Large intestine (tissue), 12 donors: ENCODE measurements at places on chromosomes 7 and 10. TPM values are rescaled to one million over a fixed set of nuclear protein-coding genes. Genes with fewer than 3 reads are reported as not detected.

TFR2 gene
- 2.7 TPM for polyA plus RNA-seq

BTAF1 gene
- 50.9 TPM for polyA plus RNA-seq

CALML5 gene
- not detected for polyA plus RNA-seq

BAIAP2L1 gene
- polyA plus RNA-seq, result 30.3 TPM

DNA sequence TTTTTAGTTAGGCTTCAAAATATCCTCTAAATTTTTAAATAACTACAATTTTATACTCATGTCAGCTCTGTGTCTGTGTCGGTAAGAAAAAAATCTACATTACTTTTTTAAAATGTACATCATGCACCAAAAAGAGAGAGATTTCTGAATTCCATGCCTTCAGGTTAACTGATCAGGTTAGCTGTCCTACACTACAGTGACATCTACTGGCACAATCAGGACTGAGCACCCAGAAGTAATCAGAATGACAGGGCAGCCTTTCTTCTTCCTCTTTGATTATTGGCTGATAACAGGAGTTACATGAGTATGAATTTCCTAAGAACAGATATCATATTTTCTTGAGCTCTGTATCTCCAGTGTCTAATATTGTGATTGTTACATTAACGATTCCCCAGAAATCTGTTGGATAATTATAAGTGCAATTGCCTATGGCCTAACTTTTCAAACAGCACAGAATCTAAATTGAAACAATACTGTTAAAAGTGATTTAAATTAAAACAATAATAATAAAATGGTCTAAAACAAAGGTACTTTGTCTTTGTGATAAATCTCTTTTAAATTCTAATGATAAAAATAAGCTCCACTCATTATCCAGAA, 41.8 kb upstream of the HYCC1 start:
- DNase-seq, result peak; percentile 33

- no peak for DNase-seq
These were observed 61.2 kb downstream of the KLF6 start for GRCh38 chr10:3723766-3724165.

- no peak for DNase-seq
These were observed 239.7 kb upstream of the KLF6 start for GRCh38 chr10:4024516-4025245.

- DNase-seq, result peak; percentile 33
These were observed 392.1 kb upstream of the PODXL start for GRCh38 chr7:131948434-131949053.

DNA sequence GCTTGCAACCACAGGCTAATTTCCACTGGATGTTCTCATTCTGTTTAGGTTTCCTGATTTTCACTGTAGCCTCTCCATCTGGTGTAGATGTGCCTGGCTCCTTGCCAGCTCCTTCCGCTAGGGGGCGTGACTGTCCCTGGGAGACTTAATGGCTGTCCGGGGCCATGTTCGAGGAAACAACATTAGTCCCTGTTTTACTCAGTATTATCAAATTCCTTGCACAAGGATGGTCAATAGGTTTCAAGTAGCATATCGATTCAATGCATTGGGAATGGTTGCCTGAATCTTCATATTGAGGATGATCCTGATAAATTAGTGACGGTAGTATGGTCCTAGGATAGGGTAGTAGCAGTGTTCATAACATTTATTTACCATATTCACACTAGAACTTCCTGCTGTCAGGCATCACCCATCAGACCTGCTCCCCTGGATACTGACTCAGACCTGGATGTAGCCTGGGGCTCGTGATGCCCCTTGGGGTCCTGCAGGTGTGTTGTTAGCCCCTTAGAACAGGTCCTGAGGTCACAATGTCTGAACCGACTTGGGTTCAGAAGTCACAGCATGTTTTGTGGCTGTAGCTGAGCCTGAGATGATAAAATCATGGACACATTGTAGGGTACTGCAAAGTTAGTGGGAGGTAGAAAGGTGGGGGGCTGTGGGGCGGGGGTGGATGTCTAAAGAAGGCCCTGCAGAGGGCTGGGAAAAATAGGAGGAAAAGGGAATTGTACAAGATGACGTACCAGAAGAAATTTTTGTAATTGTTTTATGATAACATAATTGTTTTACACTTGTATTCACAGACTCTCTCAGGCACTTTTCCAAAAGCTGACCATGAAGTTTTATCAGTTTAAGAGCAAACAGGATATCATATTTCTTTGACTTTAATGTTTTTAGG, 8.9 kb upstream of the EXOC6 start:
- DNase-seq, result no peak

DNA sequence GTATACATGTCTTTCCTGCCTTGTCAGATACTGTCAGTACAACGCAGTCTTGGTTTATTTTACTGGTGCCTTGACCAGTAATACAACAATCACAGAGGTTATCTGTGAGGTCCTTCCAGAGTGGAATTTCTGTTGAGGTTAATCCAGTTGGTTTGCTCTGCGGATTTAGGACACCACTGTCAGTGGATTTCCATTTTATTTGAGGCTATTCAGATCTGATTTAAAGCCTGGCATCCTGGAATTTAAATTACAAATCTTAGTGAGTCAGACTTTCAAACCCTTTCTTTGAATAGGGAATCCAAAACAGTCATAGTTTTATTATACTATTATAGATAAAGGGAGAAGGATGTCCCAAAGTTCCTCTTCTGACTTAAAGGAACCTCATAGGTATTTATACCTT, 40.5 kb downstream of the ANLN start:
- no peak for DNase-seq

- peak; percentile 55 for DNase-seq
These were observed 51.9 kb downstream of the DENND11 start for GRCh38 chr7:141649865-141650634.

GRCh38 chr10:110209926-110210673, 2.7 kb downstream of the MXI1 start:
- DNase-seq, result peak; percentile 60

DNA sequence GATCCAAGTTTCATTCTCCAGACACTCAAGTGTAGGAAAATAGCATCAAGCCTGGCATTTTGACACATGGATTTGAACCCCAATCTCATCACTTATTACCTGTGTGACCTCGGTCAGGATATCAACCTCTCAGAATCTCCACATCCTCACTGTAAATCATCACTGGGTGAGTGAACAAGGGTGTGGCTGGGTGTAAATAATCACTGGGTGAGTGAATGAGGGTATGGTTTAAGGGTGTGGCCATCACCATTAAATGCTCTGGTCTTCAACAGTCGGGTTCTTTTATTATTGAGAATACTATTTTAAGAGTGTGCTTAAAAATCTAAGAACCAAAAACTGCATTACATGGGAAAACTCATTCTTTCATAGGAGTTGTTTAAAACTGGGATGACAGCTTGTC, 200.1 kb downstream of the DOCK4 start:
- DNase-seq, result no peak

- DNase-seq, result no peak
These were observed 74.2 kb downstream of the CTNNA3 start for GRCh38 chr10:67621834-67622233.

DNA sequence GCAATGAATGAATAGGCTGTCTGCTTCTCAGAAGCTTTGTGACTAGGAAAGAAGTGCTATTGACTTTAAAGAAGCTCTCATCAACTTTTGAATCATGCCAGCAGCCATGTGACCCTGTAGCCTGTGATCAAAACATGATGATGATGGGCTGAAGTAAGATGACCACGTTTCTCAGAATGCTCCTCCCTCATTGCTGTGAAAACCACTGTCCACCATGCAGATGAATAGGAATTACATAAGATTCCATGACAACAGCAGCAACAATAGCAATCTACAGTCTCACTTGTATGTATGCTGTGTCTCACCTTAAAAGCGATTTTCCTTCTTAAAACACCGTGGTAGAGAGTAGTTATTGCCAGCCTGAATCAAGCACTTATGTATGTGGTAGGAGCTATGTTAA, 228.4 kb downstream of the TRIL start:
- DNase-seq, result no peak

DNA sequence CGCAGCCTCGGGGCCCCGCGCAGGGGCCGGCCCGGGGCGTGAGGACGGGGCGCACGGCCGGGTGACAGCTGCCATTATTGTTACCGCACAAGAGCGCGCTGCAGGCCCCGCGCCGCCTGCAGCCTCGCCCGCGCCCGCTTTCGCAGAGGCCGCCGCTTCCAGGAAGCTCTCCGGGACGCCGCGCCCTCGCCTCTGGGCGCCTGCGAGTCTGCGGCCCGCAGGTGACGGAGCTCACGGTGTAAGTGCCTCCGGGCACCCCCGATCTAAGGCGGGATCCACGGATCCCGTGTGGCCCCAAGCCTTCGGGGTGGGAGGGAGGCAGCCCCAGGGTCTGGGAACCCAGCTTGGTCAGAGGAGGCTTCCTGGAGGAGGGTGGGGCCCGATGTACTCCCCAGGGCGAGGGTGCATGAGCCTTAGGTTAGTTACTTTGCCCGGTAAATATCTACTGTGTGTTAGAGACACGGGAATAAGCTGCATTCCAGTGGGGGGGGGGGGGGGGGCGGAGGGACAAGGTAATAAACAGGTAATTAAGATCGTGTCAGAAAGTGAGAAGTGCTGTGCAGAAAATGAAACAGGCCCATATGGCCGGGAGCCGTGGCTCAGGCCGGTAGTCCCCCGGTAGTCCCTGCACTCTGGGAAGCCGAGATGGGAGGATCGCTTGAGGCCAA, 638 bp downstream of the IQCE start:
- peak; percentile 69 for DNase-seq

- DNase-seq, result no peak
These were observed 27.3 kb downstream of the MDFIC start for GRCh38 chr7:114949231-114949630.
